Neural crest cell (in vitro differentiated cells): ENCODE measurements at places on chromosomes 11 and 22. TPM values are rescaled to one million over a fixed set of nuclear protein-coding genes. Genes with fewer than 3 reads are reported as not detected.

GRCh38 chr11:128785141-128785540 lies 82.0 kb downstream of the KCNJ1 start:
- no peak overlapping the region for H3K4me3 ChIP-seq
- no peaks in the 10 kb centered on the region for H3K36me3 ChIP-seq
- peaks cover 8% of the 10 kb centered on the region for H3K27me3 ChIP-seq
- H3K27ac ChIP-seq = no peak overlapping the region
- H3K4me1 ChIP-seq = peaks cover 52% of the 10 kb centered on the region

Gene ALDH3B1
- 0.23 and 0.35 TPM in 2 replicates for total RNA-seq

Gene OR2AT4
- total RNA-seq = not detected in 2 replicates

DNA sequence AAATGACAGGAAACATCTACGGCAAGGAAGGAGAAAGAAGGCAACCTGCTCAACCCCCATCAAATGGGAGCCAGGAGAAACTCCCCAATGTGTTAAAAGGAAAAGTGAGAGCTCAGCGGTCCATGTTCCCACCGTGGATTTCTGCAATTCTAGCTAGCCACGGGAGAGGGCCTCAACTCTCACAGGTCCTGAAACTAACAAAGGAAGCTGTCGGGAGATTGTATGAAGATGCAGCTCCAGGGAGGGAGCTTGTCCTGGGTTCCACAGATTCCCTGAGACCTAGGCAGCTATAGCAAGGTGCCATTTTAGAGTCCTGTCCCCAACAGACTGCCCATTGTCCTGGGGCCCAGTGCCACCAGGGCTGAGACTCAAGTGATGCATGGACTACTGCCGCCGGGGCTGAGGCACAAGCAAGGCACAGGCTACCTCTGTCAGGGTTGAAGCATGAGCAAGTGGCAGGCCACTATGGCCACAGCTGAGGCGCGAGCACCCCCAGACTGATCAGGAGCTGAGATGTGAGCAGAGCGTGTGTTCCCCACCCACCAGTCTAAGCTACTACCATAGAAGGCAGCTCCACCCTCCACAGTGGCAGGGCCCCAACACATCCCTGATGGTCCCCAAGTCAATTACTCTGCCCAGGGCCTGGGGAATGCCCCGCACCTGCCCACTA lies 31.3 kb downstream of the RSF1 start:
- DNase-seq = no peak
- H3K27ac ChIP-seq = no peak overlapping the region
- H3K4me1 ChIP-seq = peaks cover 18% of the 10 kb centered on the region
- H3K36me3 ChIP-seq = peaks cover 47% of the 10 kb centered on the region
- H3K27me3 ChIP-seq = no peaks in the 10 kb centered on the region

- no peaks in the 10 kb centered on the region for H3K4me1 ChIP-seq
- H3K27me3 ChIP-seq = no peaks in the 10 kb centered on the region
- DNase-seq = no peak
Observed at GRCh38 chr11:11105361-11105760, 247.5 kb upstream of the ZBED5 start.

GRCh38 chr11:12215181-12215593 lies 104.8 kb downstream of the MICAL2 start:
- H3K27me3 ChIP-seq = no peaks in the 10 kb centered on the region
- peaks cover 16% of the 10 kb centered on the region for H3K4me1 ChIP-seq
- no peak overlapping the region for H3K4me3 ChIP-seq
- DNase-seq = no peak
- H3K27ac ChIP-seq = no peak overlapping the region

Gene APOA1
- total RNA-seq = 0.80 and 0.96 TPM in 2 replicates

DNA sequence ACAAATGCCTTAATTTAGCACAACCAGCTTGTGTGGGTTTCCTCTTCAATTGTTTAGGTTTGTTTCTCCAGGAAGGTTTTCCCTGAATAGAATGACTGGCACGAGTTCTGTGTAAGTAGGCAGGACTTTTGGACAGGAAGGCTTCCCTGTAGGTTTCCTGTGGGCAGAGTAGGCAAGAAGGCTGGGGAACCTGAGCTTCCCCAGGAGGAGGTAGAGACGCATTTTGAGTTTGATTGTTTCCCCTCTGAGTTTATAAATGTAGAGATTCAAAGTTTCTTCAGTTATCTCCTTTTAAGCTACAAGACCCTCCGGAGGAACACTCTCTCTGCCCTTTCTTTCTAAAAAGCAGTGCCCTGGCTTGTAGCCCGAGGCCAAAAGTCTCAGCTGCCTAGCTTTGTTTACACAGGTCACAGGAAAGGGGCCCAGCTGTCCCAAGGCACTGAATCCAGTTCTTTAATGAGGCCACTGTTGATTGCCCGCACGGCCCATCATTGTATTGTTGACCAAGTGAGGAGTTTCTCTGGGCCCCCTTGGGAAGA lies 66.6 kb upstream of the RDX start:
- no peaks in the 10 kb centered on the region for H3K36me3 ChIP-seq
- H3K27me3 ChIP-seq = no peaks in the 10 kb centered on the region
- peaks cover 39% of the 10 kb centered on the region for H3K4me1 ChIP-seq
- H3K4me3 ChIP-seq = peak overlapping the region; percentile 68
- H3K27ac ChIP-seq = peak overlapping the region; percentile 47
- peak; percentile 55 for DNase-seq

Gene SCGB1C1
- total RNA-seq = not detected in 2 replicates

- DNase-seq = no peak
- peaks cover 7% of the 10 kb centered on the region for H3K4me1 ChIP-seq
Observed at GRCh38 chr11:116539836-116540418, 232.9 kb downstream of the BUD13 start.

Gene CUL5
- 42.9 and 46.3 TPM in 2 replicates for total RNA-seq

- no peak overlapping the region for H3K27ac ChIP-seq
- no peak overlapping the region for H3K4me3 ChIP-seq
- peaks cover 9% of the 10 kb centered on the region for H3K4me1 ChIP-seq
- H3K36me3 ChIP-seq = no peaks in the 10 kb centered on the region
- no peak for DNase-seq
Observed at GRCh38 chr11:86693518-86693917, 21.1 kb upstream of the ME3 start.

- H3K4me1 ChIP-seq = peaks cover 24% of the 10 kb centered on the region
- no peaks in the 10 kb centered on the region for H3K27me3 ChIP-seq
- peak overlapping the region; percentile 41 for H3K4me3 ChIP-seq
- no peak for DNase-seq
- peaks cover 7% of the 10 kb centered on the region for H3K36me3 ChIP-seq
- peak overlapping the region; percentile 87 for H3K27ac ChIP-seq
Observed at GRCh38 chr11:35682230-35683173, 19.9 kb downstream of the TRIM44 start.

Gene PRR33
- total RNA-seq = not detected in 2 replicates

GRCh38 chr11:15903246-15903645 lies 453.1 kb downstream of the SOX6 start:
- DNase-seq = no peak
- H3K4me3 ChIP-seq = no peak overlapping the region
- peak overlapping the region; percentile 39 for H3K27ac ChIP-seq
- no peaks in the 10 kb centered on the region for H3K27me3 ChIP-seq
- H3K4me1 ChIP-seq = peaks cover 4% of the 10 kb centered on the region

Gene CFAP300
- 6.2 and 6.4 TPM in 2 replicates for total RNA-seq

Gene SYT9
- 0.72 and 1.2 TPM in 2 replicates for total RNA-seq

DNA sequence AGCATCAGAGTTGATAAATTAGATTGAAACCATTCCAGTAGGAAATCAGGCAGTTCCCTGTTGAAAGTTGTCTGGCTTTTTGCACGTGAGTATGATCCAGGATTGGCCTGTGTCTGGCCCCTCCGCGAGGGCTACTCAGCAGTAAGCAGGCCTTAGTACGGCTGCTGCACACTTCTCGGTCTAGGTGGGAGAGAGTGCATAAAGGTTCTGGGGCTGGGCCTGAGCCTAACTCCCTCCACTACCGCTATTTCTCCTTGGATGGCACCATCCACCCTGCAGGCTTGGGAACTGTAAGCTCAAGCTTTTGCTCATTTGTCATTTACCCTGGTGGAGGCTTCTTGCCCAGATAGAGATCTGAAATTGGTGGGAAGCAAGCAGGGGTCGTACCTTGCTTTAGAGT lies 22.0 kb downstream of the TUB start:
- no peak overlapping the region for H3K4me3 ChIP-seq
- H3K4me1 ChIP-seq = no peaks in the 10 kb centered on the region
- no peaks in the 10 kb centered on the region for H3K27me3 ChIP-seq
- H3K27ac ChIP-seq = no peak overlapping the region
- H3K36me3 ChIP-seq = no peaks in the 10 kb centered on the region
- no peak for DNase-seq

- no peak for DNase-seq
- H3K27me3 ChIP-seq = no peaks in the 10 kb centered on the region
- no peaks in the 10 kb centered on the region for H3K36me3 ChIP-seq
- H3K4me3 ChIP-seq = no peak overlapping the region
- H3K4me1 ChIP-seq = peaks cover 12% of the 10 kb centered on the region
Observed at GRCh38 chr22:38513063-38513462, 7.0 kb upstream of the DDX17 start.

Gene TMEM25
- total RNA-seq = 27.6 and 28.6 TPM in 2 replicates
